ENCODE measurements at places on chromosomes 16 and 17. TPM values are rescaled to one million over a fixed set of nuclear protein-coding genes. Genes with fewer than 3 reads are reported as not detected.
A peak's percentile ranks its signal among the peaks of the same experiment; 100 is the strongest.

- no peak for DNase-seq
Measured at GRCh38 chr16:12798171-12798570, 5.5 kb downstream of the CPPED1 start.

Gene ATP2C2
- not detected for total RNA-seq

DNA sequence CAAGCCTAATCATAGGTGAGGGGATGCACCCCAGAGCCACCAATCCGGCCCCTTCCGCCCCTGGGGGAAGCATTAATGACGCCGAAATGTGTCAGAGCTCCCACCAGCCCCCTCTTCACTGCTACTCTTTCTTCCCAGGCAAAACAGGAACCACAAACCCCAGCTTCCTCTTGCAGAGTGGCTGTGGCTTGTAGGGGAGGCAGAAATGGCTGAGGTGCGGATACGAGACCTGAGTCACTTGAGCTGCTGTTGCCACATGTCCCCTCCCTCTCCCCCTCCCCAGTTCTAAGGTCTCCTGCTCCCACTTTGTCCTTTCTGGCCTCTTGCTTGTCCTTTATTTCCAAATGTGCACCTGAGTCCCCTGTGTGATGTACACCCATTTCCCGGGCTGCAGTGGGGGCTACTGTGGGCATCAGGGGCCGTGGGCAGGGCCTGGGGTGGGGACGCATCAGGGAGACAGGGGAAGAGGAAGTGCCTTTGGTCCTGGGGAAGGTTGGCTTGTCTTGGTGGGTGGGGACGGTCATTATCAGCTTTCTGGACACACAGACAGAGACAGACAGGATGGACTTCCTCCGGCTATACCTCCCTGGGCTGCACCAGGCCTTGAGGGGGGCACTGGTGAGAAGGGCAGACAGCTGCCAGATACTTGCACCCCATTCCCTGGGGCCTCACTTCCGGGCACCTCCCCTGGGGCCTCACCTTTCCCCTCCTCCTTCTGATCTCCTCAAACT is at the start of gene APOBR:
Gene APOBR (plus strand): TSS at position 523 of the 731 bp plus-strand sequence. CDS start 39 bp downstream, at position 562.
- peak; percentile 31 for DNase-seq

- no peak for DNase-seq
Measured at GRCh38 chr16:85491798-85492294, 121.3 kb upstream of the GSE1 start.

DNA sequence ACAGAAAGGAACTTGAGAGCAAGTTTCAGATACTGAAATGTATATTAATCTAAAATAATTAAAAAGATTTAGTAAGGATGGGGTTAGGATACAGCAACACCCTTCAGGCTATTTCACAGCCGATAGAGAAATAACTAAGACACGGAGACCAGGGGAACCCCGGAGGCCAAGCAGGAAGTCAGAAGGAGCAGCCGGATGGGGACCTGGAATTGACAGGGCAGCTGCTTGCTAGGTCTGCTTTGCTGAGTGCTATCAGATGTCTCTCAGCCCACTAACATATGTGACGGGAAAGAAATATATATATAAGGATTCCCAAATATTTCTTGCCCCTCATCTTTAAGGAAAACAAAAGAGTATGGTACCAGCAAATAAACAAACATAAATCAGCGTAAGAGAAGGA is 154.1 kb upstream of the CDH5 start:
- DNase-seq = no peak

- no peak for DNase-seq
Measured at GRCh38 chr17:38733282-38733981, 3.3 kb downstream of the CISD3 start.

DNA sequence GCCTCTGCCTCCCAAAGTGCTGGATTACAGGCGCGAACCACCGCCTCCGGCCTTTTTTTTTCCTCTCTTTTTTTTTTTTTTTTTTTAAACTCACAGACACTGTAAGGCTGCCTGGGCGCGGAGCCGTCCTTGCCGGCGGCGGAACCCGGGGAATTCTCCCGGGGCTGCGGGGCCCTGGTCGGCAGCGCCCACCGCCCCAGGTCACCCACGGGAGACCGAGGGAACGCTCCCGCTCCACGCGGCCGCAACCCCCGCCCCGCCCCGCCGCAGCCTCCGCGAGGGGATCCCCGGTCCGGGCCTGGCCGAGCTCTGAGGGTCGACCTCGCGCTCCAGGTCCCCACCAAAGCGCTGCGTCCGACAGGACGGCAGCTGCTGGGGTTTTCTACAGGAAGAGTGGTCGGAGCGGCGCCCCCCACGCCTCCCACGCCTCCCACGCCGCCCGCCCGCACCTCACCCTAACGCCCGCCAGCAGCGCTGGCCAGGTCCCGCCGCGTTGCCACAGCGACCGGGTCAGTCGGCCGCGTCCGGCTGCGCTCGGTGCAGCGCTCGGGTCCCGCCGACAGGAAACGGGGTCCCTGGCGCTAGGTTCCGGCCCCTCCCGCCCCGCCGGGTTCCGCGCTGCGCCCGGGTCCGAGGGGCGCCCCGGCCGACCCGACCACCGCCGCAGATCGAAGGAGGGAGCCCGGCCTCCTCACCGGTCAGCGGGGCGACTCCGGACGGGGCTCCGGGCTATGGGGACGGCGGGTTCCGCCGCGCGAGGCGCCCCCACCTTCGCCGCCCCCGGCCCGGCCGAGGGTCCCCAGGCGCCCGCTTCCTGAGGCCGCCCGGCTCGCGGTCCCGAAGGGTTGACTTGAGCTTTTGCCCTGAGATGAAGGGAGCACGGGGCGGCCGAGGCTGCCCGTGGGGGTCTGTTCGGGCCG is at the start of gene CCDC57:
Gene CCDC57 (minus strand): TSS at position 512 of the 920 bp plus-strand sequence. CDS start 10,898 bp downstream, outside the sequence.
- DNase-seq = peak; percentile 52

Gene AGRP
- total RNA-seq = not detected

Gene CFAP119
- total RNA-seq = 12.6 TPM

- DNase-seq = no peak
Measured at GRCh38 chr17:57407287-57408070, 151.2 kb downstream of the MSI2 start.

GRCh38 chr16:68737046-68737729 is at the start of gene CDH1:
TSS of gene CDH1 (plus strand) at chr16:68737292. CDS start at chr16:68737416, 124 bp downstream.
- DNase-seq = no peak

DNA sequence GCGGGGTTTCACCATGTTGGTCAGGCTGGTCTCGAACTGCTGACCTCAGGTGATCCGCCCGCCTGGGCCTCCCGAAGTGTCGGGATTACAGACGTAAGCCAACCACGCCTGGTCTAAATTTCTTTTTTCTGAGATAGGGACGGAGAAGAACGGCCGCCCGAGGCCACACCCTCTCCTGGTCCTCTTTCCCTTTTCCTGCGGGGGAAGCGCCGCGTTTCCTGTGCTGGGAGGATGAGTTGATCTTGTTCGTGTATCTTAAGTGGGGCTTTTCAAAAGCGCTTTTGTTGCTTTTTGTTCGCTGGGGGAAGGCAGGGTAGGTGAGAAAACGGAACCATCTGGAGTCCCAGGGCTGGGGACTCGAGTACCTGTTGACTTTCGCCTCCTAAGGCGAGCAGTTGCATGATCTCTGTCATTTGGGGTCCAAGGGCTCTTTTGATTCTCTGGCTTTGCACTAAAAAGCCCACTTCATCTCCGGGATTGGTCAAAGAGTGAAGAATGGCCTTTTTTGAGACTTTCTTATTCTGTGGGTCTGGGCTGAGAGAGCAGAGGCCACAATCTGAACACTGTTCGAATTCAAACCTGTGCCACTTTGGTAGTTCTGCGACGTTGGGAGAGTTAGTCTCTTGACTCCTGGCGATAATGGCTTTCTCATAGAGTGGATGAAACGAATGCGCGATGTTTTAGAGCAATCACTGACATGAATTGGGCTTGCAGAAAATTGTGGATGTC is 1.3 kb downstream of the FUS start:
- DNase-seq = no peak

DNA sequence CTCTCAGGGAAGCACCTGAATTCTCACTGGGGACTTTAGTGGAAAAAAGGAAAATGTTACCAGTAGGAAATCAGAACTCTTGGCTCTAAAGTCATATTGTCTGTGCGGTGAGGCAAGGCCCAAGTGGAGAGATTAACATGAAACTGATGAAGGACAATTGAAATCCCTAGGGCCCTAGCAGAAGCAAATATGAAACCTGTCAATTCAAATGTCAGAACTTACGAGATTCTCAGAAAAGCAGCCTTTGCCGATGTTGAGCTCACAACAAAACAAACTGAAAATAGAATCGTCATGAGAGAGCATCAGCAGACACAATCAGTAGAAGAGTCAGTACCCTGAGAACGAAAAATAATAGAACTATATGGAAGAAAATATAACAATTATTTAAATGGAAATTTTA is 108.8 kb downstream of the ELAC2 start:
- DNase-seq = no peak

Measured in tibial nerve (tissue), 4 donors.